Smooth muscle cell of the brain vasculature (primary cell): ENCODE measurements at places on chromosomes 6 and 20.

- DNase-seq = no peak
Observed at GRCh38 chr6:44245391-44245911, 1.4 kb upstream of the HSP90AB1 start.

GRCh38 chr6:160218810-160219209, 39.8 kb downstream of the SLC22A2 start:
- DNase-seq = no peak

GRCh38 chr6:14743474-14744211, 502.2 kb upstream of the JARID2 start:
- DNase-seq = peak; percentile 89

DNA sequence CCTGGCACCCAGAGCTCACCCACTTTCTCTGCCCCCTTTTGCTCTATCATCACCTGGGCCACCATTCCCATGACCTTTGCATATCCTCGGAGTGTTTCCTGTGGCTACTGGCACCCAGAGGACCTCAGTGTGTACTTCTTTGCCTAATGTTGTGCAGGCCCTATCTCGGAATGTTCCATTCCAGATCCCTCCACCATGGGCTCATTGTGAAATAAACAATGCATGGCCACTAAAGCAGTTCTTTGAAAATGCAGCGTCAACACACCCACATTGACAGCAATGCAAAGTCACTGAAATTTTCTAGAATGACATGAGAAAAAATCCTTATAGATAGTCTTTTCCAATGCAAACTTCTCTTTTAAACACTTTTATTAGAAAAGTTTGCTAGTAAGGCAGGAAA, 72.9 kb upstream of the AGPAT4 start:
- no peak for DNase-seq

- DNase-seq = no peak
Observed at GRCh38 chr6:75275067-75275466, 9.5 kb downstream of the TMEM30A start.

GRCh38 chr6:79787626-79788025, 156.5 kb downstream of the SH3BGRL2 start:
- DNase-seq = no peak

GRCh38 chr20:43017241-43018030, 172.3 kb downstream of the PTPRT start:
- no peak for DNase-seq

DNA sequence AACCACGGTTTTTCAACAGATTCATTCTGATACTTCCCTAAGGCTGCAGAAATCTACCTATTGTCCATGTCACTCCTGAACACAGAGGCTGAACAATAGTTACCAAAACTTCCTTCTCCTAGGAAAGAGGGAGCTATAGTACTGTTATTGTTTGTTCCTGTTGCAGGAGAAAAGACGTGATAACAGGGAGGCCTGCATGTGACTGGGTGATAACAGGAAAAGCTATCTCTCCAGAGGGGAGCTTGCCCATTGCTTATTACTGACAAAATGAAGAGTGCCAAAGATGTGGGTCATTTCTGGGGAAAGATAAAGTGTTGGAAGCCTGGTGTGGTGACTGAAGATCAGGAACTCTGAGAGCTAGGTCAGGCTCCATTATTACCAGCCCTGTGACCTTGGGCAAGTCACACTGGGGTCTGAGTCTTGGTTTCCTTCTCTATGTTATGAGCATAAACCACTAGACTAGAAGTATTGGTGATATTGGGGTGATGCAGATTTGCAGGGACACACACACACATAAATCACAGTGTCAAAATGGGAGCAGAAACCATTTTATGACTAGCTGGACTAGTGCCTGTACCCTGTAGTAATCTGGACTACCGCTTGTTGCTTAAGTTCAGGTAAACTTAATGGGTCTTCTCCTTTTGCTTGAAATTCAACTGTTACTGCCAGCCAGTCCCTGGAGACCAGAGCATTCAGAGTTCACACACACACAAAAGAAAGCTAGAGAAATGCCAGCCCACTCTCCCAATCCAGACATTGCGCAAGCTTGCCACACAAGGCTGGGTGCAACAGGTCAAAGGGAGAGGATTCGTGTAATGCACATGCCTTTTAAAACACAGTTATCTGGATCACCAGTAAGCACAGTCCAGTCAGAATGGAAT, 136.0 kb upstream of the CNR1 start:
- DNase-seq = no peak

GRCh38 chr6:38198219-38198618, 378.7 kb downstream of the ZFAND3 start:
- DNase-seq = no peak

DNA sequence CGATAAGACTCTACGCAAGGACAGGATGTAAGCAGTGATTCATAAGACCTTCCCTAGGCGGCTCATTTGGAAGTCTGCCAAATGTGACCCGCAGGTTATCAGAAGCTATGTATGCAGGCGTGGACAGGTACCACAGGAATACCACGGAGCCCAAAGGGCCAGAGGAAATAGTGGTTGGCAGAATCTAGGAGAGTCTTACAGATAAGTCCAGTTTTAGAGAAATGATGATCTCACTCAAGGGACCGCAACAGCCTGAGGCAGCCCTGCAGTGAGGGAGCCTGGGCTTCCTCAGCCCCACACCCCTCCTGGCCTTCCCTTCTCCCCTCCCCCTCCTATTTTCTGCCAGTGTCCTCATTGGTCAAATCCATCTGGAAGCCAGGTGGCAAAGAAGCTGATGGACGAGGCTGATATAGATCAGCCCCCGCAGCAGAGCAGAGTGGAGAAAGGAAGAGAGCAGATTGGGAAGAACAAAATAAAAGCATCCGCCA, 110.6 kb downstream of the FNDC1 start:
- DNase-seq = no peak

- DNase-seq = no peak
Observed at GRCh38 chr20:23293689-23294088, 56.9 kb upstream of the NXT1 start.

DNA sequence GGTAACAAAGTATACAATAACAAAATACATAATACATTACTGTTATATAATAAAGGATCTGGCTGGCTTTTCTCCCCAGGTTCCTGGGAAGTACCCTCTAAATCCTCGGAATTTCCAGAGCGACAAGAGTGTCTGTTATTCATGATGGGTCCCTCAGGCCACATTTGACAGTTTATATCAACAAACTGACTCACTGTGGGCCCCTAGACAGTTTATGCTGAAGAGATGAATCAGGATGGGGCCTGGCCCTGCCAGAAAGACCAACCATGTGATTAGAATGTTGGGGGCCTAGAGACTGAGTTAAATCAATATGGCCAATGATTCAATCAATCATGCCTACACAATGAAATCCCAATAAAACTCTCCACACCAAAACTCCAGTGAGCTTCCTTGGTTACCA, 13.5 kb downstream of the USP45 start:
- DNase-seq = no peak

DNA sequence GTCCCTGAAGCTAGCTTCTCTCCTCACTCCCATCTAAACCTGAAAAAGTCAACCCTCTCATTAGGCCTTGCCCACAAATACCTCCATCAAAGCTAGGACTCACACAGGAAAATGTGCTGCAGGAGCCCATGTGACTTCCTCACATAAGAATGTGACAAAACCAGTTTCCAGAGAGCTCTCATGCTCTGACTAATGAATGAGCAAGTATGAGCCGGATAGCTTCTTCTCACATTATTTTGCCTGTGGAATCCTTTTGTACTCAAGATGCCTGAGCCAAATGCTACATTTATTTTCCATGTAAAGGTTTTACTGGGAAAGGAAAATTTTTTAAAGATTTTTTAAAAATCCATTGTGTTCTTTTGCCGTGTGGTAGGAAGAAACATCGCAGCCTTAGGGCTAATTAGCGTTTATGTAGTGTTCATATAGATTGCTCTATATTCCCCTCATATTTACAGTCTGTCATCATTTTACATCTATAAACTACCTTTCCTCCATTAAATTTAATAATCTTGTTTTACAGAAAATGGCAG, 68.6 kb upstream of the CCN6 start:
- no peak for DNase-seq
